ENCODE measurements at places on chromosomes 7 and 10.

DNA sequence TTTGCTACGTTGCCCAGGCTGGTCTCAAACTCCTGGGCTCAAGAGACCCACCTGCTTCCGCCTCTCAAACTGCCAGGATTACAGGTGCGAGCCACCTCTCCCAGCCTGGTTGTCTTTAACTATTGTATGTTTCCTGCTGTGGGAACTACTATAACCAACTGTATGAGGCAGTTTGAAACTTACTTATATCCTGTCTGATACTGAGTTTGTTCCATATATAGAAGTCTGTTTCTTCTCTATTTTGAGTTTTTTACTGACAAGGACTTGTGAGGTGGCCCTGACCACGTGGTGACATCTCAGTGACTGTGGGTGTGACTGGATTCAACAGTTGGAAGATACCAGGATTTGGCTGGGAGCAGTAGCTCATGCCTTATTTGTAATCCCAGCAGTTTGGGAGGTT is 14.2 kb downstream of the FBH1 start:
- no peak for DNase-seq

- no peak for DNase-seq
These were observed 229.5 kb upstream of the ADARB2 start for GRCh38 chr10:1966712-1967376.

- no peak for DNase-seq
These were observed 58.2 kb upstream of the CAMK2B start for GRCh38 chr7:44383566-44383965.

GRCh38 chr10:54262726-54263125 is 538.3 kb downstream of the PCDH15 start:
- no peak for DNase-seq

DNA sequence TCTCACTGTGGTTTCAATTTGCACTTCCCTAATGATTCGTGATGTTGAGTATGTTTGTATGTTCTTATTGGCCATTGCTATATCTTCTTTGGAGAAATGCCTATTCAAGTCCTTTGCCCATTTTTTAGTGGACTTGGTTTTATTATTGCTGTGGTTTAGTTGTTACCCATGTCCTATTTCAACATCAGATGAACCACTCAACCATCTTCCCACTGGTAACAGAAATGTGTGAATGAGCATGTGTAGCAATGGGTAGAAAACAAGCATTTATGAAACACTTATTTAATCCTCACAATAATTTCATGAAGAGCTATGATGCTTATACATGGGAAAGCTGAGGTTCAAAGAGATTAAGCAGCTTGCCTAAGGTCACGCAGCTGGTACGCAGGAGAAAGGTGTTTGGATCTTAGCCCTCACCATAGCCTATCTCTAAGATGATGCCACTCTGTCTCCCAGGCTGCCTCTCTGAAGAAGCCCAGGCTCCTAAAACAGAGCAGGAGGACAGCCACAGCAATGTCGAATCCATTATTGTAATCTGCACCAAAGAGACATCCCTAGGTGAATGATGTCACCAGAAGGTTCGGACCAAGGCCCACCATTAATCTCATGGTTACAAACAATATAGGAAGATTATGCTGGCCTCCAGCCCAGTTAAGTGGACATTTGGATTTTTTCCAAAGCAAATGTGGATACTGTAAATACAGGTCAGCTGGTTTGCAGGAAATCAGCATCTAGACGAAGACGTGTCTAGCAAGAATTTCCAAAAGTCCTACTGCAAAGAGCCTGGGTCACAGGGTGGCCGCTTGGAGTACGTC is 447.6 kb upstream of the ZMIZ1 start:
- DNase-seq = no peak

GRCh38 chr10:132142396-132143161 is 44.2 kb upstream of the DPYSL4 start:
- peak; percentile 42 for DNase-seq

DNA sequence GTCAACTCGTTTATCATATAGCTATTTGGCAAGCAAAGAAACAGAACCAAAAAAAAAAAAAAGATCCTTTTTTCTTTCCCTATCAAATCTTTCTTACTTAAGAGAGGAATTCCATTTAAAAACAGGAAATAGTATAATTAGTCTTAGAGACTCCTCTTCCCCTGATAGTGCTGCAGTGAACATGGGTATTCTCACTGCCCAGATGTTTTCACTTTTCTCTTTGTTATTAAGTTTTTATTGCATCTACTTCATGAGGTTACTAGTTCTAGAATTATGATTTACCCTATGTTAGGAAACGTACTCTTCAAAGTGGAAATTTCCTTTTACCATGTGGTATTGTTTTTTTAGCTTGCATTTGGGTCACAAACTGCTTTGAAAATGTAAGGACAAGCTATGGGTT is 8.5 kb downstream of the CASP2 start:
- DNase-seq = no peak

DNA sequence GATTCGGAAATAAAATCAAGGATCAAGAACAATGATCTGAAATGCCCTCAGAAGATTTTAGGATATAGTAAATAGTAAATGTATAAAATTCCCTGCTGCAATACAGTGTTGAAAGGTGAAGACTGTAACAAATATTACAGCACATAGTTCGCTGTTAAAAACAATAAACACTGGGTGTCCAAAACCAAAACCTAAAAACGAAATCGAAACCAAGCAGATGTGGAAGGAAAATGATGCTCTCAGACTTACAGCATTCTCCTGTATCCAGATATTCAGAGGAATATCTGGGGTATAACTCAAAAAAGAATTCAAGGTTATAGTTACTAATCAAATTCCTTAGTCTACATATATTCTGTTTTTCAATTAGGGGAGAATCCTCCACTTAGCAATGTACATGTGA is 708.1 kb upstream of the PCDH15 start:
- DNase-seq = no peak

DNA sequence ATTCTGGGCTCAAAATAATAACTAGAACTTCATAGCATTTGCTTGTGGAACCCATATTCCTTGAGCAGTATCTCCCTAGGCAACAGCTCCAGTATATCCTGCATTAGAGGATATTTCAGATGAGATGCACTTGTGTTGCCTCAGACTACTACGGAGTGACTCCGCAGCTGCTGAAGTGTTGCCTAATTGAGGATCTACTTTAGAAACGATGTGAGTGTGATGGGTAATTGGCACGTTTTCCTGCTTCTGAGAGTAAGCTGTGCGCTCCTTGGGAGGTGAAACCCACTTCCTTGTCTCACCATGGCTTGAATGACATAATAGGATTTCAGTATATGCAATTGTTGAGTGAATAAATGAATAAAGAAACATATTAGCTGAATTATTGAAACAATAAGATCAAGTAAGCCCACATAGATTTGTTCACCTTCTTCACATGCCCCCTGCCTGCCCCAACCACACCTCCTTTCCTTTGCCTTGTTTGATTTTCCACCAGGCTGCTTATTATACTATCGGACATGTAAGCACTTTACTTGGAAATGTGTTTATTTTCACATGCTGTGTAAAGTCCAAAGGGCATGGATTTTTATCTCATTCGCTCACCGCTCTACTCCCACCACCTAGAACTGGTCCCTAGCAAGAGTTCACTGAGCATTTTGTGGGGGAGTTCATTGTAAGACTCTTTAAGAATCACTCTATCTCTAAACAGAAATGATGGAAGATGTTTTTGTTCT is 303.8 kb downstream of the KCNMA1 start:
- DNase-seq = no peak

GRCh38 chr7:108467391-108467790 is 11.2 kb upstream of the NRCAM start:
- DNase-seq = no peak

GRCh38 chr10:62224606-62225005 is 44.0 kb downstream of the RTKN2 start:
- DNase-seq = no peak

- no peak for DNase-seq
These were observed 420.4 kb downstream of the SDK1 start for GRCh38 chr7:3721422-3721821.

GRCh38 chr10:97081621-97082235 is 104.0 kb downstream of the SLIT1 start:
- no peak for DNase-seq

- DNase-seq = no peak
These were observed 20.0 kb upstream of the SMO start for GRCh38 chr7:129168231-129169021.

- DNase-seq = no peak
These were observed 88.1 kb downstream of the SEMA3C start for GRCh38 chr7:80830584-80831285.

GRCh38 chr10:13046851-13047528 is 45.5 kb upstream of the CCDC3 start:
- DNase-seq = no peak

DNA sequence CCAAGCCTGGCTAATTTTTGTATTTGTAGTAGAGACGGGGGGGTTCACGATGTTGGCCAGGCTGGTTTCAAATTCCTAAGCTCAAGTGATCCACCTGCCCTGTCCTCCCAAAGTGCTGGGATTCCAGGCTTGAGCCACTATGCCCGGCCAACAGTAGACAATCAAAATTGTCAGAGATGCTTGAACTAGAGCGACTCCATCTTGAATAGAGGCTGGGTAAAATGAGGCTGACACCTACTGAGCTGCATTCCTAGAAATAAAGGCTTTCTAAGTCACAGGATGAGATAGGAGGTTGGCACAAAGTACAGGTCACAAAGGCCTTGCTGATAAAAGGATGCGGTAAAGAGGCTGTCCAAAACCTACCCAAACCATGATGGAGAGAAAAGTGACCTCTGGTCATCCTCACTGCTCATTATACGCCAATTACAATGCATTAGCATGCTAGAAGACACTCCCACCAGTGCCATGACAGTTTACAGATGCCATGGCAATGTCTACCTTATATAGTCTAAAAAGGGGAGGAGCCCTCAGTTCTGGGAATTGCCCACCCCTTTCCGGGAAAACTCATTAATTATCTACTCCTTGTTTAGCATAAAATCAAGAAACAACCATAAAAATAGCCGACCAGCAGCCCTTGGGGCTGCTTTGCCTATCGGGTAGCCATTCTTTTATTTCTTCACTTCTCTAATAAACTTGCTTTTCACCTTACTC is 134.5 kb downstream of the BAMBI start:
- no peak for DNase-seq

DNA sequence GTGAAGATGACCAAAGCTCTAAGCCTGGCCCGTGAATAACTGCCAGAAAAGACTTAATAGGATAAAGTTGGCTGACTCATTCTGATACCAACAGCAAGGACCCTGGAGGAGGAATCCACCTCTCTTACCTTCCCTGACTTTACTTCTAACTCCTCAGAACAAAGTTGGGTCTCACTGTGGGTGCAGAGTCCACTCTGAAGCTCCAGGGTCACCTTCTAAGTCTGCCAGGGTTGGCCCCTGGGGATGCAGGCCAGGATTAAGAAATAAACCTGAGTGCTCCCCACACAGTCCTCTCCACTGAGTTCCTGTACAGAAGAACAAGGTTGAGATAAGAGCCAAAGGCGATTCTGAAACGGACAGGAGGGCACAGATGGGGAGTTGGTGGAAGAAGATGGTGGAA is 54.4 kb downstream of the GPR26 start:
- DNase-seq = no peak

DNA sequence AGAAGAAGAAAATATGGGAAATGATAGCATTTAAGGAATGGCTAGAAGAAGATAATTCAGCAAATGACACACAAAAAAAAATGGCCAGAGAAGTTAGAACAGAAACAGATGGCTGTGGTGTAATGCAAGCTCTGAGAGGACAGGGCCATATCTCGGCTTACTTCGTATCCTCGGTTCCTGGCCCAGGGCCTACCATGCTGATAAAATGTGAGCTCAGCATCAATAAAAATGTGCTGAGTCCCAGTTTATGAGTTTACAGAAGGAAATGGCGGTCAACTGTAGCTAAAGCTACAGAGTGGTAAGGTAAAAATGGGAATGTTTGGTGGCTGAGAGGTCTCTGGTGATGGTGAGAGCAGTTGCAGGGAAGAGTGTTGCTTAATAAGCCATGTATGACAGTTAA is 40.8 kb downstream of the HBP1 start:
- no peak for DNase-seq

- DNase-seq = no peak
These were observed 10.0 kb downstream of the TMEM120A start for GRCh38 chr7:75984130-75985008.

- DNase-seq = no peak
These were observed 505.8 kb downstream of the SUGCT start for GRCh38 chr7:40640566-40640965.

DNA sequence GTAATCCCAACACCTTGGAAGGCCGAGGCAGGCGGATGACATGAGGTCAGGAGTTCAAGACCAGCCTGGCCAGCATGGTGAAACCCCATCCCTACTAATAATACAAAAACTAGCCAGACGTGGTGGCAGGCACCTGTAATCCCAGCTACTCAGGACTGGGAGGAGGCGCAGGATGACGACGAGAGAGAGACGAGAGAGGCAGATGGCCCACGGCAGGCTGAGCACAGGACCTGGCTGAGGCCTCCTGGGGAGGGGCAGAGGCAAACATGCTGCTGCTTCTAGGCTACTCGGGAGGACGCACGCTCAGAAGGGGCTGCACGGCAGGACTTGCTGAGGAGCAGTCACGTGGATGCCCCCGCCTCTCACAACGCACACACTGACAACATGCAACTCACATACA is 22.4 kb downstream of the DIP2C start:
- DNase-seq = no peak

- no peak for DNase-seq
These were observed 7.3 kb upstream of the RBM33 start for GRCh38 chr7:155637155-155637554.

GRCh38 chr10:128950159-128950915 is 516.7 kb upstream of the MGMT start:
- no peak for DNase-seq

DNA sequence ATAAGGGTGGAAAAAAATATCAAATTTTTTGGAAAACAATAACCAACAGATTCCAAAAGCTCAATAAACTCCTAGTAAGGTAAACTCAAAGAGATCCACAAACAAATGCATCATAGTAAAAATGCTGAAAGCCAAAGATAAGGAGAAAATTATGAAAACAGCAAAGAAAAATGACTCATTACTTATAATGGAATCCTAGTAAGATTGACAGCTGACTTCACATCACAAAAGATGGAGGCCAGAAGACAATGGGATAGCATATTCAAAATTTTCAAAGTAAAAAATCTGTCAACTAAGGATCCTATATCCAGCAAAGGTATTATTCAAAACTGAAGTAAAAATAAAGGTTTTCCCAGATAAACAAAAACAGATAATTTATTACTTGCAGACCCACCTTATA is 183.4 kb upstream of the VIPR2 start:
- DNase-seq = no peak

GRCh38 chr7:151095828-151096475 is 9.7 kb downstream of the AGAP3 start:
- DNase-seq = no peak

- DNase-seq = no peak
These were observed 173.6 kb upstream of the TEX47 start for GRCh38 chr7:88969167-88969566.

DNA sequence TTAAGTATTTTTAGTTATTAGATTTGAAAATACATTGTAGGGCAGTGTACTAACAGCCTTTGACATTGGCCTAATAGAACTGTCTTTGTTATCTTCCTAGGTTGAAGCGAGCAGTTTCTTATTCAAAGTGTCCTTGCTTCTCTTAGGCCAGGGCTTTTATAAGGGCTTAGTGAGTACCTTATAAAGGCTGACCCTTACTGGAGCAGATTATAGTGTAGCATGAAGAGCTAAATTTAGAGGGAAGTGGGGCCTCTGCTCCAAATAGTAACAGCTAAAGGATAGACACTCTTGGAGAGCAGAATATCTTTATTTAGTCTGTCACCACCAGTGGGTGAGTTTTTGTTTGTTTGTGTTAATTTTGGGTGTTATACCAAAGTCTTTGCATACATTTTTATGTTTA is 15.9 kb downstream of the BZW2 start:
- no peak for DNase-seq

All from CD4-positive, alpha-beta T cell treated with Interleukin-6 at 100 ng/mL for 8 hours (primary cell).